ENCODE measurements at places on chromosomes 1 and 21. TPM values are rescaled to one million over a fixed set of nuclear protein-coding genes. Genes with fewer than 3 reads are reported as not detected.

PCBP3 gene
- 2.3 TPM for polyA plus RNA-seq

POLR3GL gene
- 40.9 TPM for polyA plus RNA-seq

HRNR gene
- polyA plus RNA-seq = 0.03 TPM

CLCNKB gene
- 0.16 TPM for polyA plus RNA-seq

COL9A2 gene
- 1.3 TPM for polyA plus RNA-seq

CD1E gene
- 0.16 TPM for polyA plus RNA-seq

KIFAP3 gene
- polyA plus RNA-seq = 32.6 TPM

Data from muscle of leg (tissue), 16 donors.